ENCODE measurements at places on chromosomes 12 and 14.

DNA sequence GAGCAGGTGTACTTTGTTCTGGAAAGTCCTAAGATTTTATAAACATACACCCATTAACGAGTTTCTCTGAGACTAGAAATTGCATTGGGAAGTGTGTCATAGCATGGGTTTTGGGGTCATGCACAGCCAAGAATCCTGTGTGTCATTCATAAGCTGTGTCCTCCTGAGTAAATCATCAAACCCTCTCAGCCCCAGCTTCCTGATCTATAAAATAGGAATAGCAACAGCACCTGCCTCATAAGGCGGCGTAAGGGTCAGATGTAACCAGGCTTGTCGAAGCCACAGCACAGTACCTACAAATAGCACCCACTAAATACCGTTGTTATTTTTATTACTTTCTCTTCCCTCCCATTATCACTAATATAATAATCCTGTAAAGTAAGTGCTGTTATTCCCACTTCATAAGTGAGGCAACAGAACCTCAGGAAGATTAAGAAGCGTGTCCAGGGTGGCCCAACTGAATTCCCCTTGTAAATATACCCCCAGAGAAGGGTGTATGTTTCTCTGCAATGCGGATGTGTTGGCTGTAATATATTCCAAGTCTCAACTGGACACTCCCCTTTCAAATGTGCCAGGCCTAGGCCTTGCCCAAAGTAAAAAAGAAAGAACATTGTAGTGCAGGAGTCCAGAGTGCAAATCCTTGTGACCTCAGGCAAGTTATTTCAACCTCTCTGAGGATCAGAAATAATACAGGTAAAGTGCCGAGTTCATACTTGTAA, 188.3 kb upstream of the BCL2L14 start:
- DNase-seq, result peak; percentile 43

- no peak for DNase-seq
Measured at GRCh38 chr14:23076785-23077408, 18.0 kb downstream of the ACIN1 start.

DNA sequence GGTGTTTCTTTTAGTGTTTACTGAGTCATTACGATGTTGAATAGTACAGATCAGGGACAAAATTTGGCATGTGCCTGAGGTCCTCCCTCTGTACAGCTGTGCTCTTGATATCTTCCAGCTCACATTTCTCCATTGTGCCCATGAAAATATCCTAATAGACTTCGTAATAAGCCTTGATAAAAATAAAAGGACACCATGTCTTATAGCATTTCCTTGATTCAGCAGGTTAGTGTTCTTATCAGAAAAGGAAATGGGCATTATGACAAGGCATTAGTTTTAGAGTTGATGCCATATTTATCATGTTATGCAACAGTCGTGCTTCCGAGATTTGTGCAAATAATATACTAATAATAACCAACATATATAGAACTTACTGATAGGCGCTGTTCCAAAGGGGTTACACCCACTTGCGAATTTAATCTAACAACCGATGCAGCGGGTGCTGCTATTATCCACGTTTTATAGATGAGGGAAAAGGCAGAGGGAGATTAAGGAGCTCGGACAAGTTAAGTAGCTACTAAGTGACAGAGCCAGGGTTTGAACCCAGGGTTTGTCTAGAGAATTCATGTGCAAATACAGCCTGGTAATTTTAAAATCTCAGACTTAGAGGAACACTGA, 15.1 kb upstream of the WNK1 start:
- no peak for DNase-seq

- no peak for DNase-seq
Measured at GRCh38 chr14:33764876-33765650, 185.8 kb downstream of the EGLN3 start.

DNA sequence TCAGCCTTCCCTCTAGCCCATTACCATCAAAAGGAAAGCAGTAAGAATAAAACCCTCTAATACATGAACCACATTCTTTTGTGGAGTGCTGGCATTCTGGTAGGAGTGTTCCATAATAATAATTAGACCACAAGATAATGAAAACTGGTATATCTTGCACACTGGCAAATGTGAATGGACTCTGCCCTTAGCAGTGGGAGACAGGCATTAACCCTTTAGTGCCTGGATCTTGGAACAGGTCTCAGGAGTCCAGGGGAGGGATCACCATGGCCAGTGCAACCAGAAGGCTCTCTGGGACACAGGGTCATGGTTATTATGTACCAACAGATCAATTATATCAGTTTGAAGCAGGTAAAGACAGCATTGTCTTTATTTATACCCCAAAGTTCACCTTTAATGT, 387.5 kb upstream of the TMPO start:
- no peak for DNase-seq

DNA sequence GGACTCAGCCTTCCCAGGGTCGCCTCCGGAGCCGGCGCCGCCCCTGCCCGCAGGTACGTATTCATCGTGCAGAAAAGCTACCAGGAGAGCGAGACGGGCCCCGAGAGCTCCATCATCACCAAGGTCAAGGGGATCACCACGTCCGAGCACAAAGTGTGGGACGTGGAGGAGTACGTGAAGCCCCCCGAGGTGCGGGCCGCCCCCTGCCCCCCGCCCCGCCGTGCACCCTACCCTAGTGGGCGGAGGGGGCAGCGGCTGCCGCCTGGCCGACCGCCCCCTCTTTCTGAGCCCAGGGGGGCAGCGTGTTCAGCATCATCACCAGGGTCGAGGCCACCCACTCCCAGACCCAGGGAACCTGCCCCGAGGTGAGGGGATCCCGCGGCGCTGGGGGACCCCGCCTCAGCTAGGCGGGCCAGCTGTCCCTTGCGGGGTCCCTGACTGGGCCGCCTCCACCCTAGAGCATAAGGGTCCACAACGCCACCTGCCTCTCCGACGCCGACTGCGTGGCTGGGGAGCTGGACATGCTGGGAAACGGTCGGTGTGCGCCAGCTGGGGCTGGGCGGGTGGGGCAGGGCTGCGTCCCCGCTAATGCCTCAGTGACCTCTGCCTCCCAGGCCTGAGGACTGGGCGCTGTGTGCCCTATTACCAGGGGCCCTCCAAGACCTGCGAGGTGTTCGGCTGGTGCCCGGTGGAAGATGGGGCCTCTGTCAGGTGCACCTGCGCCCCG, 973 bp downstream of the P2RX2 start:
- DNase-seq, result no peak

- no peak for DNase-seq
Measured at GRCh38 chr12:102992297-102992696, 34.8 kb downstream of the ASCL1 start.

GRCh38 chr12:66409195-66409871, 107.0 kb downstream of the HELB start:
- peak; percentile 53 for DNase-seq

GRCh38 chr14:67644428-67644827, 24.7 kb downstream of the ARG2 start:
- no peak for DNase-seq

GRCh38 chr14:77148510-77149231, 7.1 kb upstream of the ZDHHC22 start:
- no peak for DNase-seq
